IPS DF 19.7 (cell line): ENCODE measurements at places on chromosomes 1 and 21.

DNA sequence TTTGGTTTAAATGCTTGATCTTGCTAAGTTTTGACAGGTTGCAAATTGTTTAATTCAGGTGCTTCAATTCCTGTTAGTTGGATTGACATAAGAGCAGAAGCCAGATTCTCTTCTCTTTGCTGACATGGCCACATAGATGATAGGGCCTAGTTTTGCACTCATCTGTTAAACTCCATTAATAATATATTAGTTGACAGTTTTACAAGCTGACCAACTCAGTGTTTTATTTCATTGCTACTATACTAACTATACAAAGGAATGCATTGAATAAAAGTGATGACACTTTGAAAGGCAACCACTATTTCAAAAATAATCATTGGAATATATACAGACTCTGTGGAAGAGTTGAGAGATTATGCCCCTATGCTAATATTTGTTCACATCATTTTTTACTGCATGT lies 255.6 kb upstream of the DPYD start:
- DNase-seq: no peak

DNA sequence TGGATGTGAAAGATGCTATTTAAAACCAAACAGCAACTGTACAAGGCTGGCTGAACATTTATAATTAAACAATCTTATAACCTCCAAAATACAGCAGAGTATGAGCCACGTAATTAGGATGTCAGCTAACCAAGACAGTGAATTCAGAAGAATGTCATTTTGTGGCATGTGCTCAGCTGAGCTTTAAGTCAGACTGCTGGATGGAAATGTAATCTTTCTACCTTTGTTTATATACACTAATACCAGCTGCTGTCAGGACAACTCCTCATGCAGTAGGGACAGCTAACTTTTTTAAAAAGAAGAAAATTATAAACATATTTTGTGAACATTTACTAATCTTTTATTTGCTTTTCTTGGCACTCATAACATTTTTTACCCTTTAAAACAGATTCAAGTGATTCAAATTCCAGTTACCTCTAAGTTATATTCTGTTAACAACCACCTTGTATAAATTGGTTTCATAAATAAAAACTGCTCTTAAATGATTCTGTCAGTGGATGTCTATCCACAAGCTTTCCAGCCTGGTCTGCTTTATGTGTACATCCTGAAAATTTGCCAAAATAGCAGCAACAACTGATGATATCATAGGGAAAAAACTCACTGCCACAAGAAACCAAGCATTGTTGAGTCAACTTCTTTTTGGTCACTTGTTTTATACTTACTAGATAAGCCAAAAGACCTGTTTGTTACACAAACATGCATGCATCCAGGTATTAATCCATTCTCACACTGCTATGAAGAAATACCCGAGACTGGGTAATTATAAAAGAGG lies 36.1 kb downstream of the DPH5 start:
- no peak for DNase-seq

DNA sequence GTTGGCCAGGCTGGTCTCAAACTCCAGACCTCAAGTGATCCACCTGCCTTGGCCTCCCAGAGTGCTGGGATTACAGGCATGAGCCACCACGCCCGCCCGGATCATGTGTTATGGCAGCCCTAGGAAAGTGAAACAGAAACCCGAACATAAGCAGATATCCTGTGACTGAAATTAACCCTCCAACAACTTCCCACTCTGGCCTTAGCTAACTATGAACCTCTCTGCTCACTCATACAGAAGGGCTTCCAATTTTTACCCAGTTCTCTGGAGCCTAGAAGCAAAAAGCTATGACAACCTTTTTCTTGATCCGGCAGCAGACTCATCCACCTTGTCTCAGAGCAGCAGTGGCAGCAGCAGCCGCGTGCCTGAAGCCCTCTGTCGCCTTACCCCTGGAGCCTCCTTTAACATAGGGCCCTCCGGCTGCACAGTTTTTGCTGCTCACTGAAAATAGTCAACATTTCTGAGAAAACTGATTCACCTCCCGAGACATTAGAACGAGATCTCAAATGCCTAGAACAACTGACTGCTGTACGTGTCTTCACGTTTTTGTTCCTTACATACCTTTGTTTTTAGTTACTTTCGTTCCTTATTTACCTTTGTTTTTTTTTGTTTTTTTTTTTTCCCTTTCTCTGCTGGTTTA lies 9.3 kb downstream of the CBR1 start:
- no peak for DNase-seq

DNA sequence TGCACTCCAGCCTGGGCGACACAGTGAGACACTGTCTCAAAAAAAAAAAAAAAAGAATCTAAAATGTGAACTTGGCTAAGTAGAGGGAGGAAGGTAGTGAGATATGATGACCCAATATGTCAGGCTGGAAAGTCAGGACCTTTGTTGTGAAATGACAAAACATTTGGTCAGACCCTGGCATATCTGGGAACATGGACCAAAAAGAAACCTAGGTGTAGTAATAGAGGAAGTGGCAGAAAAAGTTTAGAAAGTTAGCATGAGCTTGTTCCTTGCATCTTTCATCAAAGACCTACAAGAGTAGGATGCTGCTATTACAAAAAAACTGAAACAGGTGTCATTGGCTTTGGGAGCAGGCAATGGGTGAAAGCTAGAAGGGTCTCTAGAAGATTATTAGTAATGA lies 7.3 kb upstream of the S100A3 start:
- no peak for DNase-seq

- no peak for DNase-seq
Observed at GRCh38 chr1:51851882-51852396, 26.6 kb downstream of the NRDC start.

GRCh38 chr1:43451701-43452532 lies 1.8 kb downstream of the HYI start:
- no peak for DNase-seq

- no peak for DNase-seq
Observed at GRCh38 chr1:177476676-177477075, 305.9 kb downstream of the BRINP2 start.
